Mucosa of descending colon (tissue), 3 donors: ENCODE measurements at places on chromosomes 7 and 10.
A peak's percentile ranks its signal among the peaks of the same experiment; 100 is the strongest.

- DNase-seq, result peak; percentile 89
Measured at GRCh38 chr10:132407243-132407746, 10.3 kb downstream of the PWWP2B start.

- DNase-seq, result no peak
Measured at GRCh38 chr10:132355754-132356153, 23.8 kb downstream of the LRRC27 start.

DNA sequence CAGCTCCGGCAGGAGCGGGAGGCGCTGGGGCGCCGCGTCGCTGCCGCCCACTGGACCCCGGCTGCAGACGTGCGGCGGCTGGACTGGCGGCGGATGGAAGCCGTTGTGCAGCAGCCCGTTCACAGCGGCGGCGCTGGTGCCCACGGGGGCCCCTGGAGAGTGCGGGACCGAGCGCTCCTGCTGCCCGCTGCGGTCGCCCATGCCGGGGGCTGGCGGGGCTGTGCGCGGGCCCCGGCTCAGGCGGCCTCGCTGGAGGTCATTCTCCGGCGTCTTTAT, 413 bp downstream of the PANK1 start:
- no peak for DNase-seq

DNA sequence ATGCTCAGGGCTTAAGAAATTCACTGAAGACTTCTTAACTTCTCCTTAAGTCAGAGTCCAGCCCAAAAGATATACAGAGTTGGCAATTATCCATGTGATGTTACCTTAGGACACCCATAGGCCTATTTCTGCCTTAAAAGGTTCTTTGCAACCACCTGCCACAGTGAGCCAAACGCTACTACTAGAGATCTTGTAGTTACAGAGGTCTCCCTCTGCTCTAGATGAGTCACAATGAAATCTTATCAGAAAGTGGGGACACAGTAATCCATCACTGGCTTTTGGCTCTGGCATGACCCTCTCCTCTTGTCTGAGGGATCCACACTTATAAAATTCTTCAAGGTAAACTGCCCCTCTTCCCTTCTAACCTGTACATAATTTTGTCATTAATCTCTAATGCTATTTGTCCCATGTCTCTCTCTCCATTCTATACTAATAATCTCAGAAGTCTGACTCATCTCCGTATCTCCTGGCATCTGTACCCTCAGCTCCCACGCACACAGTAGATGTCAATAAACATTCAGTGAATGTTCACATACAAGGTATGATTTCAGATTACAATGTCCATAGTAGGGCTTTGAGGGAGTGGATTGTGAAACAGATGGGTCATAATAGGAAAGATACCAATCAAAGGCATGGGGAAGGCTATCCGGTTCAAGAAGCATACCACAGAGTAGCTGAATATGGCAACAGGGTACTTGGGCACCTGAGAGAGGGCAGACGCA, 112.1 kb downstream of the SGMS1 start:
- DNase-seq, result no peak

- DNase-seq, result no peak
Measured at GRCh38 chr7:27476493-27476892, 186.2 kb downstream of the HIBADH start.

GRCh38 chr7:30038196-30038980, 10.2 kb downstream of the PLEKHA8 start:
- DNase-seq, result no peak

DNA sequence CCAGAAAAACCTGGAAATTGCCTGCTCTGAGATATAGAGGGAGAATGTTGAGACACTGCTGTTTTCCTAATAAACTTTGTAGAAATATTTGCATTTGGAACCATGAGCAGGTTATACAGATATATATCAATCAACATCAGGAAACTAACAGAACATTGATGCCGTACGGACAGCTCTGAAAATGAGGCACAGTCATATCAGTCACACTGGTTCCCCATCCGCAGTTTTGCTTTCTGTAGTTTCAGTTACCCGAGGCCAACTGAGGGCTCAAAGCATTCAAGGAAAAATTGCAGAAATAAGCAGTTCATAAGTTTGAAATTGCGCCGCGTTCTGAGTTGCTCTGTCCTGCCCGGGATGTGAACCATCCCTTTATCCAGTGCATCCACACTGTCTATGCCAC, 137.9 kb downstream of the KLF6 start:
- DNase-seq, result no peak

DNA sequence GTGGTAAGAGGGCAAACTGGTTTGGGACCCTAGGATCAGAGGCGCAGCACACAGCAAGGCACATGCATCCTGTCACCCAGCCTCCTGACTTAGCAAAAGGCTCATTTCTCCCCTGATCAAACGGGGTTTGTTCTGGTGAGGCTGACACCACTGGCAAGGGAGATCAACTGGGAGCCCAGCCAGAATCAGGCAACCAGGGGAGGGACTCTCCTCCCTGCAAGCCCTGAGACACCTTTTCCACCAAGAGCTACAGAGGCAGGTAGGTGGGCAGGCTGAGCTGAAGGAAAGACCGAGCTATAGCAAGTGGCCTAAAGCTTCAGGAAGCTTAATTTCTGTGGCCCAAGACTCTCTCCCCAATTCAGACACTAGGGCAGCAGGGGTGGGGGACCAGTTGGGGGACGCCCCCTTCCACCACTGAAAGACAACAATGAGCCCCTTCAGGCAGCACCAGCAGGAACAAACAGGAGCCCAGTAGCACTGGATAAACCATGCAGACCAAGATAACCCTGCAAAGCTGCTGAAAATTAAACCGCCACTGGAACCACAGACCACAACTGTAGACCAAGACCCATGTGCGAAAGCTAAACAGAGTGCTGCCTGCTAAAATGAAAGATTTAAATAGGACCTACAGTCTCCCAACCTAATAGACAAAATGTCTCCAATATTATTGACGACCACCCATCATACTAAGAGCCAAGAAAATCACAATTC, 27.1 kb upstream of the SAR1A start:
- no peak for DNase-seq

- no peak for DNase-seq
Measured at GRCh38 chr7:139733751-139734150, 44.0 kb downstream of the HIPK2 start.

DNA sequence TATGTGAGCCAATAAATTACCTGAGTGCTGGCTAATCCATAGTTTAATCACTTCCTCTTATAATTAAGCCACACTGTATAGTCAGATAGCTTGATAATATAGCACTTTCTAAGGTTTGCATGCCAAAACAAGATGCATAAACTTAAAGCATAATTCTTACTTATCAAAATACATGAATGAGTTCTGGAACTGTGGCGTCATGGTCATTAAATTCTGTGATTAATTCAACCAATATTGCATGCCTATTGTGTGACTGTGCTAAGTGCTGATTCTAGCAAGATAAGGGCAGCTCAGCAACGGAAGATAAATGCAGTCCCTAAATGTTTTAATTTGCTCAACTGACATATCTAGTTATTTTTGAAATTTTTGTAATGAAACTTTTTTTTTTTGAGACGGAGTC, 29.7 kb downstream of the HOXA1 start:
- no peak for DNase-seq

DNA sequence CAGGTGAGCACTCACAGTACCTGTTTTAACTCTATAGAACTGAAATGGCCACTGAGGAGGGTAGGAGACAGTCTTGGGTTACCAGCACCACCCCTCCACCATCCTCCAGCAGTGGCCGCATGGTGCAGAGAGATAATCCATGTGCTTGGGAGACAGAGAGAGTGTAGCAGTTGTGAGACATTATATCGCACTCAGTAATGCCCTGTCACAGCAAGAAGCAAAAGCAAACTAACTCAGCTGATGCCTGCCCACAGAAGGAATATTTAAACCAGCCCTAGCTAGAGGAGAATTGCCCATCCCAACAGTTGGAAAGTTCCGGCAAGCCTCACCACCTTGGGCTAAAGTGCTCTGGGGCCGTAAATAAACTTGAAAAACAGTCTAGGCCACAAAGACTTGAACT, 58.8 kb upstream of the HBP1 start:
- no peak for DNase-seq

GRCh38 chr7:5598261-5598761, 174.7 kb upstream of the TNRC18 start:
- no peak for DNase-seq

DNA sequence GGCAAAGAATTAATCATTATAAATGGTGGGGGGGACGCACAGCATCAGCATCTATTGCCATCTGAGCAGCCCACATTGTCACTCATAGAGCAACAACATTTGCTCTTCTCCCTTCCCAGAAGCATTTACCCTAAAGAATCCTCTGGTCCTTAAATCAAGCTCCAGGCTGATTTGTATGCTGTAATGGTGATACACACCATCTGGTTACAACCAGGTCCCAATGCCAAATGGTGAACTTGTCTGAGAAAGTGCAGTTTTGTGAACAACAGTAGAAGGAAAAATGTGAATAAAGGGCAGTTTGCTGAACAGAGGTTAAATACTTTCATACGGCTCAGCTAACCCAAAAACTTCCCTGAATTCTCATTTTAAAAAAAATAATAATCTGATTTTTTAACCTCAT, 38.8 kb upstream of the TCF7L2 start:
- DNase-seq, result no peak

GRCh38 chr10:48872234-48872633, 67.4 kb downstream of the LRRC18 start:
- no peak for DNase-seq

- DNase-seq, result no peak
Measured at GRCh38 chr7:14690075-14690474, 212.5 kb downstream of the DGKB start.

DNA sequence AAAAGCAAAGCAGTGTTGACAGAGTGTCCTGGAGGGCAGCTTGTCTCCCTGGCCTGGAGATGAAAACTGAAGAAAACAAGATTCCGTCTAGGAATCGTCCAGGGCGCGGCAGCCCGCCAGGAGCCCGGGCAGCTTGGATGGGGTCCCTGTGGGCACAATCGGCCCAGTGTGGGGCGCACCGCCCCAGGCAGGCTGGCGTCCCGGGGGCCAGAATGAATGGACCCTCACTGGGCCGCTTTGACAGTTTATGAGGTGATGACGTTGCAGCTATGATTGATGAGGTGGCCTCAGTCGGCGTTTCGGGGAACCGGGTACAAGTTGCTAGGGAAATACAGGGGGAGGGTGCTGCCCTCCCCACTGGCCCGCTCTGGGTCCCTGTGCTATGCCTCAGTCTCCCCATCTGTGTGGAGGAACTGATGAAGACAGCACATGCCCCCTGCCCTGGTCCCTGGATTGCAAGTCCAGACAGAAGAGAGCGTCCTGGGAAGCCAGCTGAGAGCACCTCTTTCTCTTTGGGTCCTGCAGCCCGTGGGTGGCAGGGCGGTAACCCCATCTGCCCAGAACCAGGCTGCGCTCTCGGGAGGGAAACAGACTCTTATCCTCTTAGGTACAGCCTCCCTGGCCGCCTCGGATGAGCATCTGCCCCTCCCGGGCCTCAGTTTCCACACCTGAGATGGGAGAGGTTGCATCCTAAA, 131.3 kb downstream of the LHPP start:
- DNase-seq, result no peak

DNA sequence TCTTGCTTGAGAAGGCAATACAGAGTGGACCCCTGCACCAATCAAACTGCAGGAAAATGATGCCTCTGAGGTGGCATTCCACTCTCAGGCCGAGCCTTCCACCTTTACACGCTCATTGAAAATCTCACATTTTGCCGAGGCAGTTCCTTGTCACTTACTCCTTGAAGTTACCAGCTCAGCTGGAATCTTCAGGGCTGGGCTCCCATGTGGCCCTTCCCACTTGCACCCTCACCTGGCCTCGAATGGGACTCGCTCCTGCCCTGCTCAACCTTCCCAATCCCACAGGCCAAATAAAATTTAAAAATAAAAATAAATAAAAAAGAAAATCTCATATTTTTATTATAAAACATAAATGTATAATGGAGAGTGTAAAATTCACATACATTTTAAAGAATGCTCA, 790.7 kb upstream of the COBL start:
- DNase-seq, result no peak

DNA sequence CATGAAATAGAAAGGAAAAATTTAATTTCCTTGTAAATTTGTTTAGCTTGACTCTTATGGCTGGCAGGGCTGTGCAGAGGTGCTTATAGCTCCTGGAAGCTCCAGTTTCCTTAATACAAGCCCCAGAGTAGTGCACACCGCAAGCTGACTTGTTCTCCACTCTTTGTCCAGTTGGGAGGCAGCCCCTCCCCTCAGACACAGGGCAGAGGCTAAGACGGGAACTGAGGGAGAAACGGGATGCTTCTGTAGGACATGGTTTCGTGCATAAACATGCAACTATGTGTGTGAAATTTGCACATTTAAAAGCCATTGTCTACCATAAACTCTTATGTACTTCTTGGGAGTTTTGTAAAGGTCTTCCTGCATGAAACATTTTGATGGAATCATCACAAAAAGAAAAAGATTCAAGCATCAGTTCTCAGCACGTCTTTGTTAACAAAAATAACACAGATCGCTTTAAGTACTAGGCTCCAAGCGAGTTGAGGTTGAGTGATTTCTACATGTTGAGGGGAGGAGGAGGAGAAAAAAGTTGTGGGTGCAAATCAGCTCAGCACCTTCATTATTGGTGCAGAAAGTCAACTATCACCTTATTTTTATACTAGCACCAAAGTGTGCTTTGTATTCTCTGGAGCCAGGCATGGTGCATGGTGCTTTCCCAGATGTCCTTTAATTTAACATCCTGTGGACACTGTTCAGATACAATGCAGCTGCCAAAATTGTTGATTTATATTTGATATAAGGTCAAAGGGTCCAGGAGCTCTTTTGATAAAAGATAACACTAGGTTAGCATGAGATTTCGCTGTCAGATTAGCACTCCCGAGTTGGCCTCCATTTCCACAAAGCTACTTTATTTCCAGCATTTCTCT, 124.5 kb downstream of the CHN2 start:
- no peak for DNase-seq

DNA sequence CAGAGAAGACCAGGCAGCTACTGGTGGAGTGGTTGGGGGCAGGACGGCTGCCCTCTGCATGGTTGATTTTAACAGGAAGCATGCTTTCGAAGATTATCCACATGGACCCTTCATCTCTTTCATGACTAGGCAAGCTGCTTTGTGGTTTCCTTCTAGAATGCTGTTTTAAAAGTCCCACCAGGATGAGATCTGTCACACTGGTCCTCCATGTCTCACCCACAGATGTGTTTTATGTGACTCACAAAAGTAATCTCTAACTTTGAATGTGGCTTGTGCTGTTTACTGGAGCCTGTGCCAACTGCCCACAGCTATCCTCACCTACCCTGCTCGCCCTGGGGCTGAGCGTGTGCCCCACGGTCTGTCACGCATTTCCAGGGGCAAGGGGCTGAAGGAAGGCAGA, 188.8 kb downstream of the GFRA1 start:
- DNase-seq, result no peak

DNA sequence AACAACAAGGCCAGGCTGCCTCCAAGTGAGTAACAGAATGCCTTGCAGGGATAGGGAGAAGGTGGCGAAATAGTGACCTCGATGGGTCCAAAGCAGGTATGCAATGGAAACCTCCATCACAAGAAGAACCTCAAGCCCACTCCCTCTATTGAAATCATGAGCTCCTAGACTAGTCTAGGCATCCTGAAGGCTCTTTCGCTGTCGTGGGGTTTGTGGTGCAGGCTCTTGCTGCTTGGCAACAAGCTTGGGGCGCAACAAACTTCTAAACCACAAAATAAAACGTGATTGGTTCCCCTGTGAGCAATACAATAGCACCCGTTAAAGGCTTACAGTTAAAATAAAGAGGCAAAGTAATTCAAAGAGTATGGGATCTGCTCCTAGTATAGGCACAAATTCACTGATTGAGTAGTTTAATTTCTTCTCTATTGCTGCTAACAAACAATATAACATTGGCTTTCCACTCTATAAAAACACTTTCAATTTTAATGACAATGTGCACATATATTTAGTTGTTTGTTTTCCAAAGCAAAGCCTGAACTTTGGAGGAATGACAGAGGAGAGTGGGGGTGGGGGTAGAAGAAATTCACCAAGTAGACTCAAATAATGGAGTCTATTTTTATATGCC, 64.1 kb downstream of the C10orf67 start:
- DNase-seq, result no peak
